ENCODE measurements at places on chromosomes 6 and 20.

- no peak for DNase-seq
Observed at GRCh38 chr6:490251-491037, 98.9 kb downstream of the IRF4 start.

GRCh38 chr20:63360850-63361518, at the start of gene CHRNA4:
Gene CHRNA4 (minus strand): TSS chr20:63361349. CDS start chr20:63361165, 184 bp downstream.
- DNase-seq = no peak

DNA sequence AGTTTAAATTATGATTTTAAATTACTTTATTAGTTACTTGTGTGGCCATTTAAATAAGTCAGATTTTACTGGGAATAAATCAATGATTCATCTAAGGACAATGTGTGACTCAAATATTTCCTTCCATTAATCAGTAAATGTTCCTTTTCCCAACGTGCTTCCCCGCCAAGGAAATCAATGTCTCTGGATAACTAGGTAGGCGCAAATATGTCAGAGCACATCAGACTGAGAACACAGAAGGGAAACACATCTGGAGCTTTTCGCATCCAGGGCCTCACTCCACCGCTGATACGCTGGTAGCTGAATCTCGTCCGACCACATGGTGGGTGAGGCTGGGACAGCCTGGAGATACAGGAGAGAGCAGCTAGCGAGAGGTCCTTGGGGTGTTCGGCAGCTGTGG, 56.4 kb upstream of the RPS6KA2 start:
- no peak for DNase-seq

- no peak for DNase-seq
Observed at GRCh38 chr20:57294550-57294949, 28.1 kb upstream of the BMP7 start.

DNA sequence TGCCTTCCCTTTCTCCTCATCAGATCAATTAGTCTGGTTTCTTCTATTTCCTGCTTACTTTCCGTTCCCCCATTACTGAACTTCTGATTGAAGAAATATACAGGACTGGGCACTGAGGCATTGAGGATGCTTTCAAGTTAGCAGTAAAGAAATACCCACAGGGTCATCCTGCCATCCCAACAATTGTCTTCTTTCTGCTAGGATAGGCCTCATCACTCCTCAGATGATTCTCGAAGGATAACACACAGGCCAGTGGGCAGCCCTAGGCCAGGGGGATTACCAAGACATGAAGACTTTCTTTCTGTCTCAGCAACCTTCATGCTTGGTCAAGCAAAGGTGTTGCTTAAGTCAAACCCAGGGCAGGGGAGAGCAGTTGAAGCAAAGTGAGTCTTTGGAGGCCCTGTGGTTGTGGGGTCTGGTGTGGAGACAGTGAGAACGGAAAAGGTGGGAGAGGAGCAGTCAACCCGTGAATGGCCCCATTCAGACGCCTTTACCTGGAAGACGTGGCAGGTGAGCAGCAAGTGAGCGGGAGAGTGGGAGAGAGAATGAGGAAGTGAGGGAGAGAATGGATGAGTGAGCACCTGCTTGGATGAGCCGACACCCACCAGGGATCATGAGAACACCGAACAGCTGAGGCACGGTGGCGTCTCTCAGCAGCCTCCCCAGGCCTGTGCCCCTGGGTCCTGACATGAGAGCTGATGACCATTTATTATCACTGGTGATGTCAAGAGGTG, 462.9 kb downstream of the PREX1 start:
- DNase-seq = no peak

- DNase-seq = no peak
Observed at GRCh38 chr20:63297796-63298572, 5.0 kb downstream of the COL20A1 start.

GRCh38 chr6:12065321-12066140, 53.4 kb downstream of the HIVEP1 start:
- DNase-seq = no peak

DNA sequence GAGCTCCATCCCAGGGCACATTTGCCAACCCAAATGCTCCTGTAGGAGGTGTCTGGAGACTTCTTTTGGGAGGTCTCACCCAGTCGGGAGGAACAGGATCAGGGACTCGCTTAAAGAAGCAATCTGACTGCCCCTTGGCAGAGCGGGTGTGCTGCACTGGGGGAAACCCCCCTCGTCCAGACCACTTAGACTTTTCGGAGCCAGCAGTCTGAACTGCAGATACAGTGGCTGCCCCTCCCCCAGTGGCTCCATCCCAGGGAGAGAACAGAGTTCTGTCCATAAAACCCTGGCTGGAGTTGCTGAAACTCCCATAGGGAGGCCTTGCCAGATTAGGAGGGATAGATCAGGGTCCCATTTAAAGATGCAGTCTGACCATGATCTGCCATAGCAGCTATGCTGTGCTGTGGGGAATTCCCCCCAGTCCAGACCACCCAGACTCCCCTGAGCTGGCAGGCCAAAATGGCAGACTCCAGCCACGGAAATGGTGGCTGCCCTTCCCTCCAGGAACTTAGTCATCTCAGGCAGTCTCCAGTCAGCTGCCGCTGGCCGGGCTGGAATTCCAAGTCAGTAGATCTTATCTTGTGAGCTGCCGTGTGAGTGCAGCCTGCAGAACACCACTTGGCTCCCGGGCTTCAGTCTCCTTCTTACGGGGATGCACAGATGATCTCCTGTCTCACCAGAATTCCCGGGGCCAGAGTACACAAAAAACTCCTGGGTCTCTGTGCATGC, 278.1 kb upstream of the SASH1 start:
- no peak for DNase-seq
